Stomach (tissue), 19 donors: ENCODE measurements at places on chromosomes 16 and 17. TPM values are rescaled to one million over a fixed set of nuclear protein-coding genes. Genes with fewer than 3 reads are reported as not detected.

DNA sequence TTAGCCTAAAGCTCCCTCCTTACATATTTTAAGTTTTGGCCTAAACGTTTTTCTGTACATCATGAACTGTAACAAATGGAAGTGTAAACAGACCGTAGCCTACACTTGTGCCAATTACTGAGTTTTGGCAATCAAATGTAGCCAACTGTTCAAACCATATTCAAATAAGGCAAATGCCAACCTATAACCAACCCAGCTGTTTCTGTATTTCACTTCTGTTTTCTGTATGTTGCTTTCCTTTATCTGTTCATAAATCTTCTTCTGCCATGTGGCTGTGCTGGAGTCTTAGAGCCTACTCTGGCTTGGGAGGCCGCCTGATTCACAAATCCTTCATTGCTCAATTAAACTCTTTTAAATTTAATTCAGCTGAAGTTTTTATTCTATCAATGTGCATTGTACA is 6.9 kb upstream of the C16orf78 start:
- H3K4me3 ChIP-seq: no peak overlapping the region
- H3K36me3 ChIP-seq: no peaks in the 10 kb centered on the region
- no peaks in the 10 kb centered on the region for H3K4me1 ChIP-seq
- DNase-seq: no peak
- no peak overlapping the region for H3K27ac ChIP-seq

DNA sequence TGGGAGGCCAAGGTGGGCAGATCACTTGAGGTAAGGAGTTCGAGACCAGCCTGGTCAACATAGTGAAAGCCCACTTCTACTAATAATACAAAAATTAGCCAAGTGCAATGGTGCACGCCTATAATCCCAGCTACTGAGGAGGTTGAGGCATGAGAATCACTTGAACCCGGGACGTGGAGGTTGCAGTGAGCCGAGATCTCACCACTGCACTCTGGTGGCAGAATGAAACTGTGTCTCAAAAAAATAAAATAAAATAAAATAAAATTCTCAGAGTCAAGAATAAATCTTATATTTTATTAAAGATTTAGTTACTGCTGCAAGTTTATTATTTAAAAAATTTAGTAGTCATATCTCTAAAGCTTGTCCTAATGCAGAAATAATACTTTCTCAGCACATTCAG is 29.7 kb downstream of the ARL4D start:
- DNase-seq: no peak
- no peak overlapping the region for H3K27ac ChIP-seq
- H3K4me3 ChIP-seq: no peak overlapping the region
- H3K36me3 ChIP-seq: no peaks in the 10 kb centered on the region

Gene NPIPB13
- total RNA-seq: 6.4 TPM

DNA sequence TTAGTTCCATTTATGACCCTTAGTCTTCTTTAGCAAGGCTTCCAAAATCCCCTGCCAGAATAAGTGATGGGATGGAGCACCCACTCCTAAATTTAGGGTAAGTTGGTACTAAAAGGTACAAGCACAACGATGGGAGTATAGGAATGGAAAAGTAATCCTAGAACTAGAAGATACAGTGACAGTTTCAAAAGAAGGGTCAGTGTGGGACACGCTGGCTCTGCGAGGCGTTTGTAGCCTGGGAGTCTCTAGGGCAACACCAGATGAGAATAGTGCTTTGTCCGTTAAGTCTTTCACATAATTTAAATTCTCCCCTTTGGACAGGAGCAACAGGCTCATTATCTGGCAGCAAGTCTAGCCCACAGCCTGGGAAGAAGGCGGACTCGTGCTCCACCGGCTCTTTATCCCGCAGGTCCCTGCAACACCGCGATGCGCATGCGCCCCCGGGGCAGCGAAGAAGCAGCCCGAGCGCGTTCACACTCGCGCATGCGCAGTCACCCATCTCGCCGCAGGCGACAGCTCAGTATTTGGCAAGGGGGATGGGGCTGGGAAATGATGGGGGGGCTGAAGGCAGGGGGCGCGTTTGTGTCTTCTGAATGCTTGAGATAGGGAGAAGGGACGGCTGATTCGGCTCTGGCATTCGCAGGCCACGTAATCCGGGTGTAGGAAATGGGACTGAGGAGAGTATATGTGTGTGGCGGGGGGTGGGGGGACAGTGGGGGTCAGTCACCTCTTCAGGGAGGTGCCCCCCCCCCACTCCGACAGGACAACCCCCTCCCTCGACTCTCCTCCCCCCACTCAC is 564 bp downstream of the SPOP start:
- H3K4me3 ChIP-seq: peak overlapping the region; percentile 71
- peak; percentile 99 for DNase-seq
- H3K27ac ChIP-seq: peak overlapping the region; percentile 99

Gene TBC1D26
- total RNA-seq: not detected

DNA sequence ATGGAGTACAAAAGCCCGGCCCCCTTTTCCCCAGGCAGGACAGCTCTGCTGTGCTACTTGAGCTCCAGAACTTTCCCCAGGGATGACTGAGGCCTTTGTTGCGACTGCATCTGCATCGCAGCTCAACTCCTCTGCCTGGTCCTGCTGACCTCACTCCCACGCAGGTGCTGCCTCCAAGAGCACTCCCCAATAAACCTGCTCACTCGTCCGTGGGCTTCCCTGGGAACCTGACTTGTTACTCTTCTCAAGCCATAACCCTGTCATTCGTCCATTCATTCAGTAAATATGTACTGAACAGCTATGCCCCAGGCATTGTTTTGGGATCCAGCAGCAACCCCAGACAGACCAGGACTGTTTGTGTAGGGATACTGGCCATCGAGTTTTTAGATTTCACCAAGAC is 11.6 kb upstream of the RMI2 start:
- H3K27ac ChIP-seq: no peak overlapping the region
- H3K27me3 ChIP-seq: no peaks in the 10 kb centered on the region
- H3K36me3 ChIP-seq: no peaks in the 10 kb centered on the region
- H3K4me1 ChIP-seq: peaks cover 8% of the 10 kb centered on the region

- peak within 1 kb of the TSS; percentile 89 for H3K27ac ChIP-seq
- H3K27me3 ChIP-seq: no peaks in the 10 kb centered on the region
- peaks cover 19% of the 10 kb centered on the region for H3K4me1 ChIP-seq
- H3K4me3 ChIP-seq: peak within 1 kb of the TSS; percentile 62
- DNase-seq: peak; percentile 92
Measured at GRCh38 chr17:75764711-75765421, at the start of gene GALK1. Gene GALK1, minus strand, starts transcription at chr17:75765192. Its CDS starts 56 bp downstream, at chr17:75765136.

DNA sequence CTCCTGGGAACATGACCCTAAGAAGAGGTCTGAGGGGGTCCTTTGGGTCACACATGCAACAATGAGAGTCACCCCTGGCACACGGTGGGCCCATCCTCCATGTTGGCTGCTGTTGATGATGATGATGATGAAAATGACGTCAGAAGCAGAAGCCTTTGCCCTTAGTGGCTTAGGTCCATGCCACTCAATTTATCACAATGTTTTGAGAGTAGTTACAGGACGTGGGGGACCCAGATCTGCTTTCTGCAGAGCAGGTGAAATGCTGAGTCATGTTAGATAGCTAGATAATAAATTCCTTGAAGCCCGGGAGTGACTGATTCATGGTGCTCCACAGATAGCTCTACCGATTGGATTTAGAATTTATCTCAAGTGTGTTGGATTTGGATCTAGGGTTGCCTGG is 53.9 kb downstream of the VPS35L start:
- H3K4me3 ChIP-seq: no peak overlapping the region
- no peak for DNase-seq
- peaks cover 13% of the 10 kb centered on the region for H3K36me3 ChIP-seq
- no peaks in the 10 kb centered on the region for H3K4me1 ChIP-seq

DNA sequence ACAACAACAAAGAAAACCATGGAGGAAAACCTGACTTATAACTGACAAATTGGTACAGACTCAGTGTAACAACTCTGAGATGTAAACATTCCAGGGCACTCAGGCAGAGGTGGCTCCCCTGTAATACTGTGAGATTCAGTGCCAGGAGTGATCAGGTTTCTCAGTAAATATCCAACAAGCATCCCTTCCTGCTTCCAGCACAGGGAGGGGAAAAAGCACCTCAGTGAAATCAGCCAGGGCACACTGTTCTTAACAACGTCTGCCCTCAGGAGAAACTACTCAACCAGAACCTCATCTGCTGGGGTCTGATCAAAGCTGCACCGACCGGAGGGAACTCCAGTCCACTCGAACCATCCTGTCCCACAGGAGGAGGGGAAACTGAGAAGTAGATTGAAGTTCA is 52.3 kb downstream of the AMFR start:
- DNase-seq: no peak
- H3K27me3 ChIP-seq: no peaks in the 10 kb centered on the region
- H3K27ac ChIP-seq: no peak overlapping the region
- H3K4me3 ChIP-seq: no peak overlapping the region
